ENCODE measurements at places on chromosomes 12 and 14.
A peak's percentile ranks its signal among the peaks of the same experiment; 100 is the strongest.

- DNase-seq: no peak
Observed at GRCh38 chr14:86625637-86626036, 1095.7 kb downstream of the FLRT2 start.

DNA sequence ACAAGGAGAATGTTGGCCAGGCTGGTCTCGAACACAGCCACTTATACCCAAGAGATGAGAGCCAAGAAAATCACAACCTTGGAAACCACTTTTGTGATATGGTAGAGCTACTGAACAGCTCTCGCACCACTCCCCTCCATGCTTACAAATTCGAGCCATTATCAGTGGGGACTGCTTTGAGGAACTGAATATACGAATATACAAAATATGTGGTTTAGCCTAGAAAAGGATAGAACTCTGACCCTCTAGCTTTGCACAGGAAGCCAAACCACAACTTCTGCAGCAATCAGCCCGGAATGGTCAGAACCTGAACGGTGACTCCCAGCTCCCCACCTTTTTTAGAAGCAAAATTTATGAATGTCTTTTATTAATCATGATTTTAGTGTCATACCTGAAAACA, 129.8 kb upstream of the TMEM132C start:
- DNase-seq: no peak

- no peak for DNase-seq
Observed at GRCh38 chr12:28800129-28800528, 348.9 kb upstream of the FAR2 start.

DNA sequence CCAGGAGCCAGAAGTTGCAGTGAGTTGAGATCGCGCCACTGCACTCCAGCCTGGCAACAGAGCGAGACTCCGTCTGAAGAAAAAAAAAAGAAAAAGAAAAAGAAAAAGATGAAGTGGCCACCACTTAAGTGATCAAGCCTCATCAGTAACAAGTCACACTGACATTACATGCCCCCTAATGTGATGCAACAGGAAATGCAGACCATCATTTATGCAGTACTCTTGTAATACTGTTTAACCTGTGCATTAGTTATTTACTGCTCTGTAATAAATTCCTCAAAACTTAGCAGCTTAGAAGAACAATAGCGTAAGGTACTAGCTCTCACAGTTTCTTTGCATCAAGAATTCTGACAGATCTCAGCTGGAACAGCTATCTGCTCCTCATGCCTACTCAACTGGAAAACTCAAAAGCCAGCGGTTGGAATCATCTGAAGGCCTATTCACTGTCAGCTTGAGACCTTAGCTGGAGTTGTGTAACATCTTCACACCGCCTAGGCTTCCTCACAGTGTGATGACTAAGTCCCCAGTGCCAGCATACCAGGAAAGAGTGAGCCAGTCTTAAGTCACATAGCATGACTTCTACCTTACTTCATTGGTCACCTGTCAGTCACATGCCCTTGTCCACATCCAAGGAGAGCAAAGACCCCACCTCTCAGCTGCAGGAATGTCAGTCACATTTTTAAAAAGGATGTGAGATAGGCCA, 31.5 kb downstream of the EPS8 start:
- no peak for DNase-seq

DNA sequence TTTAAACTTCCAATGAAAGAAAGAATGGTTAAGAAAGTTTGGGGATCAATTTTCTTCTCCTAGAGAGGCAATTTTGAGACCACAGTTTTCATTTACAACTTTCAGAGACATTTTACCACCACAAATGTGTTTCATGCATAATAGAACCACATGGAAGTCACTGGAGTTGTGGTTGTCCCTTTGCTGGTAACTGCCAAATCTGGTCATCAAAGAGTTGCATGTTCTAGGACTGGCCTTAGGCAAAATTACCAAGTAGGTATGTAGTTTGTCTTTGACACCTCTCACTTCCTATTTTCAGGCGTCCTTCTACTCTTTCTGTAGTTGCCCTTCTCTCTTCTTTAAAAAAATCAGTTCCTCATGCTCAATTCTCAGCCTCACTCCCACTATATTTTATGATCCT, 54.3 kb upstream of the TMX1 start:
- no peak for DNase-seq

GRCh38 chr12:60185060-60185459, 589.2 kb downstream of the SLC16A7 start:
- DNase-seq: no peak

- DNase-seq: no peak
Observed at GRCh38 chr12:68406911-68407310, 74.7 kb upstream of the MDM1 start.

- DNase-seq: no peak
Observed at GRCh38 chr12:31280183-31280582, 45.8 kb downstream of the SINHCAF start.

DNA sequence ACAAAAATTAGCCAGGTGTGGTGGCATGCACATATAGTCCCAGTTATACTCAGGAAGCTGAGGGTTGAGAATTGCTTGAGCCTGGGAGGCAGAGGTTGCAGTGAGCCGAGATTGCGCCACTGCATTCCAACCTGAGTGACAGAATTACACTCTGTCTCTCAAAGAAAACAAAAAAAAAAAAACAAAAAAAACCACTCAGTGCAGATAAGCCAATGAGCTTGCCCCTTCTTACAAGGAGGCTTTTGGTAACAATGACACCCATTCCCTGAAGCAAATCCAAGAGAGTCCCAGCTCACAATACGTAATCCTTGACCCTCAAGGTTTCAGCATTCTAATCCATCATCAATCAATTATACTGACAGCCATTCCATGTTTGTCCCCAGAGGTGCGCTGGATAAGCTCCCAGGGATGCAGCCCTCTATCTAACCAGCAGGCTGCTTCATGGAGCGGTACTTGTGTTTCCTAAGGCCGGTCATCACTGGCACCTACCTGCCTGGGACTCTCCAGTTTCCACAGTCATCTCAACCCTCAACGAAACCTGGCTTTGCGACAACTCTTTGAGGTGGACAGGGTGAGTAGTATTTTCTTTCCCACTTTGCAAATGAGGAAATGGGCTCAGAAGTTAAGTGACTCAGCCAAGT, 12.4 kb downstream of the GCN1 start:
- DNase-seq: no peak

DNA sequence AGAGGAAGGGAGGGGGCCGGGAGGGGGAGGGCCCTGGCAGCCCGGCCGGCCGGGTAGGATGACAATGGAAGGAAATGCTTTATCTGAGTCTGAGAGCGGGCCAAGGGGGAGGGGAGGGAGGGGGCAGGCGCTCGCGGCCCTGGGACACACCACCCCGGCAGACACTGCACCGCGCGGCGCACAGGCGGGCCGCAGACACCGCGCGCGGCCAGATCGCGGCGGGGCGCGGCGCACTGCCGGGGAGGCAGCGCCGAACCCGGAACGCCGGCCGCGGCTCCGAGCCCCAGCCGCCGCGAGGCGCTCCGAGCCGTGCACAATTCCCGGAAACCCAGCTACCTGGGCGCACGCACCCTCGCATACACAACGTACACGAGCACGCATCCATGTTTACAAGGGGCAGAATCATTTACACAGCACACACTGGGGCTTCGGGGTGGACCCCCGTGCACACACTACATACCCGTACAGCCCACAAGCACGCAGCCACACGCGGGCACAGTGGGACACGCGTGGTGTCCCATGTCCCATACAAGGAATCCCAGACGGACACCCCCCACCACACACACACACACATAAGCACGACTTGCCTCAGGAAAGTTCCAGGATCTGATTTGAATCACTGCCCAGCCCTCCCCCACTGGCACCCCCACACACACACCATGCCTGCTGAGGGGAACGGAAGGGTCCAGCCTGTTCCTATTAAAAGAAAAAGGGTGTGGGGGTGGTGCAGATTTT, at the start of gene HDAC7:
Gene HDAC7, minus strand, starts transcription at position 8 of the 735 bp plus-strand sequence. CDS start 118 bp downstream, outside the sequence.
- peak; percentile 82 for DNase-seq
